ENCODE measurements at places on chromosomes 16 and 17. TPM values are rescaled to one million over a fixed set of nuclear protein-coding genes. Genes with fewer than 3 reads are reported as not detected.

GRCh38 chr16:80614908-80615671, 74.3 kb downstream of the DYNLRB2 start:
- no peak for DNase-seq

- no peak for DNase-seq
Observed at GRCh38 chr17:12624211-12624610, 41.5 kb upstream of the MYOCD start.

- DNase-seq, result peak; percentile 34
Observed at GRCh38 chr16:89119166-89119621, 25.5 kb downstream of the ACSF3 start.

GRCh38 chr16:82685526-82685925, 58.8 kb downstream of the CDH13 start:
- no peak for DNase-seq

GRCh38 chr16:82753821-82754220, 127.1 kb downstream of the CDH13 start:
- no peak for DNase-seq

GRCh38 chr17:79670537-79671084, 59.8 kb upstream of the RBFOX3 start:
- DNase-seq, result no peak

- no peak for DNase-seq
Observed at GRCh38 chr16:50842589-50842988, 100.7 kb downstream of the CYLD start.

TMC8 gene
- 1.6 TPM for total RNA-seq

DNA sequence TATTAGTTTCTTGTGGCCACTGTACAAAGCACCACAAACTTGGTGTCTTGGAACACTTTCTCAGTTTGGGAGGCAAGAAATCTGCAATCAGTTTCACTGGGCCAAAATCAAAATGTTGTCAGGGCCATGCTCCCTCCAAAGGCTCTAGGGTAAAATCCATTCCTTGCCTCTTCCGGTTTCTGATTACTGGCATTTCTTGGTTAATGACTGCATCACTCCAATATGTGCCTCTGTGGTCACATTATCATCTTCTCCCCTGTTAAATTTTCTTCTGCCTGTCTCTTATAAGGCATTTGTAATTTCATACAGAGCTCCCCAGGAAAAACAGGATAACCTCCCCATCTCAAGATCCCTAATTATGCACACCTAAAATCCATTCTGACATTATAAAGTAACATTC, 34.8 kb downstream of the ZNF287 start:
- DNase-seq, result no peak

GRCh38 chr17:47199627-47200324, 9.4 kb upstream of the MYL4 start:
- no peak for DNase-seq

OSGIN1 gene
- 7.2 TPM for total RNA-seq

All from Right ventricle myocardium superior (tissue), 1 donor.